Stimulated activated CD4-positive, alpha-beta T cell treated with anti-CD3 and anti-CD28 coated beads, Interleukin-4, amount 100 ng/mL, for 1 hour (primary cell): ENCODE measurements at places on chromosomes 12 and 14.
A peak's percentile ranks its signal among the peaks of the same experiment; 100 is the strongest.

GRCh38 chr14:90796329-90796728 lies 19.9 kb downstream of the TTC7B start:
- no peak for DNase-seq

- no peak for DNase-seq
Measured at GRCh38 chr12:93705237-93705636, 28.1 kb downstream of the CRADD start.

DNA sequence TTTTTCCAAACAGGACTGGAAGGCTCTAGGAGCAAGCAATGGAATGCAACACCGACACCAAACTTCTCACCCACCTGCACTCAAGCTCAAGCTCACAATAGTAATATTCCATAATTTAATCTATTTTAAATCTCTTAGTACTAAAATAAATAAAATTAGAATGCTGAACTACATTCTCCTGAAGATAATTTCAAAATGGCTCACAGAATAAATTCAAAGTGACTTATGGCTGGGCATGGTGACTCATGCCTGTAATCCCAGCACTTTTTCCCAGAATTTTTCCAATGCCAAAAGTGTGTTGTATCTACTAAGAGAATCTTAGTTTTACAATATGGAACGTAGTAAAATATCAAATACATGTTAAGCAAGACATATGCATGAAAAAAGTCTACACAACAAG lies 31.5 kb downstream of the DUSP16 start:
- no peak for DNase-seq

- DNase-seq = no peak
Measured at GRCh38 chr12:54415221-54415929, 3.7 kb downstream of the ITGA5 start.

- DNase-seq = no peak
Measured at GRCh38 chr14:30256627-30257026, 302.3 kb upstream of the G2E3 start.

GRCh38 chr14:67815573-67816225 lies 691 bp downstream of the ZFYVE26 start:
- no peak for DNase-seq

DNA sequence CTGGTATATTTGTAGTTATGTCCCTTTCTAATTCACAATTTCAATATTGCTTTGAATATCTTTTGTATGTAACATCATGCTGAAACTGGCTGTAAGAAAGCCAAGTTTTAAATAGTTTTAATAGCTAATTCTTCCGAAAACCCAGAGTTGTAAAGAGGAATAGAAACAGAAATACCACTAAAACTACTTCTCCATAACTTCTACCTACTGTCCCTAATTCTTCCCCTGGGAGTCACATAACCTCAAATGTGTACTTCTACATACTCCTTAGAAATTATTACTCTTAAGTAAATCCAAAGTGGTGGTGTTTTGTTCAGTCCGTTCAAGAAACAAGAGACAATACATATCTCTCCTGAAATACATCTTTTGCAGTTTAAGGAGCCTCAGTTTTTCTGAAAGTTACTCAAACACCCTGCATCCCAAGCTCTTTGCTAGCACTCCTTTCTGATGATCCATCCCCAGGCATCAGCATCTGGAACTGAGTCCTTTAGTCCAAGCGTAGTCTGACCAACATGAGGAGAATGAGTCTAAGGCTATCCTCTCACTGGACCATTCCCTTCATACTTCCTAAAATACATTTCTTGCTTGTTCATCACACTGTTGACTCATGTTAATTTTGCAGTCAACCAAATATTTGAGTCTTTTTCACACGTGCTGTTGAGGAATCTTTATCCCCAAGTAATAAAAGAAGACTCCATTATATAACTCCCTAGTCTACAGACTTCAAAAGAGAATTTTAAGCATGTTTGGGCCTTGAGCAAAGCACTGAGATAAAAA lies 214.3 kb upstream of the NUDT4 start:
- no peak for DNase-seq

DNA sequence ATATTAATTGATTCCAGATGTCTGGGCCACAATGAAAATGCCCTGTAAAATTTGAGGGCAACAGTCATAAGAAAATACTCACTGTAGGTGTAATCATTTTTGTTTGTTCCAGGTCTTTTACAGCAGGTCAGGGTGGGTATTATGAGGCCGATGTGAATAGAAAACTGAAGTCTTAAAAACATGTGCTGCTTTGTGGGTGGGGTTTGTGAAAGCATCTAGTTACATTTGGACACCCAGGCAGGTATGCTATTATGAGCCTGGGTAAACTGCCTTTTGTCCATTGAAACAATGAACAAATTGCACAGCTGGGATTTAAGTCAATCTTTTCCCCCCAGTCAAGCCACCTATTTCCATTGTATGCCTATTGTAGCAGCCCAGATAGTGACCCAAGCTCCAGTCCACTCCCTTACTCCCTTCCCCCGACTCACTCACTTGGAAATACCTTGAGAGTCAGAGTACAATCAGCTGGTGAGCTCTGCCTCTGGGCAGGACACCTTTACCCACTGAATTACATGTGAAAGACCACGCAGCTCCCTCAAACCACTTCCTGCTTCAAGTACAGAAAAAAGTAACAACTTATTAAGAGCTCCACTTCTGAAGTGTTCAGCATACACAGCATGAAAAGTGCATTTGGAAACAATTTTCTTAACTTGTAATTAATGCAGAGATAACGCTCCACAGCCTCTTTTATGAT lies 1.8 kb downstream of the IGF1 start:
- no peak for DNase-seq

DNA sequence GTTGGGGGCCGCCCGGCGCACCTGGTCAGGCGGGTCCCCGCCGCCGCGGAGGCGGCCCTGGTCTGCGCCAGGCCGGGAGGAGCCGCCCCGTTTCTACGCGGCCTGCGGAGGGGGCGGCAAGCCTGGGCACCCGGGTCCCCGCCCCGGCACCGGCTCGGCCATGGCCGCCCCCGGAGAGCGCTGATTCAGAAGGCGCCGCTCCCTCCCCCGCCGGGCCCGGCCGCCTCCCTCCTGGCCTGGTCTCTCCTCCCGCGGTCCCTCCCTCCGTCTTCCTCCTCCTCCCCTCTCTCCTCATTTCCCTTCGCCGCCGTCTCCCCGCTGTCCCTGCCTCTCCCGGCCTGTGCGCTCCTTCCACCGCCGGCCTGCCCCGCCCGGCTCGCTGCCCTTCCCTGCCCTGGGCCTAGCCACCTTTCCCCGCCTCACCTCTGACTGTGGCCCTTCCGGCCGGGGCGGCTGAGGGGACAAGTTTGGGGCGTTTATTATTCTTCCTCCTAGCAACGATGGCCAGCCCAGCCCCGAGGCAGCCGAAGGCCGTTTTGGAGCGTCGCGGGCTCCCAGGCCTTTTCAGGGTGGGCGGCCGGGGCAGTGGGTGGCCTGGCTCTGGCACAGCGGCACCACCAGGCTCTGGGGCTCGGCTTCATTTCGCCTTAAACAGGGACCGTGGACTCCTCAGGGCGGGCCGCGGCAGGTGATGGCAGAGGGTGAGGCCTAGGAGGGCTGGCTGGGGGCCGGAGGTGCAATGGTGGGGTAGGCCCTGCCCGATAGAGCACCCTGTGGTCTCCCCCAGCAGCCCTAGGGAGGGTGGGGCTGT lies 768 bp downstream of the CEP170B start:
- DNase-seq = peak; percentile 49

GRCh38 chr12:13801543-13801942 lies 179.9 kb downstream of the GRIN2B start:
- no peak for DNase-seq

DNA sequence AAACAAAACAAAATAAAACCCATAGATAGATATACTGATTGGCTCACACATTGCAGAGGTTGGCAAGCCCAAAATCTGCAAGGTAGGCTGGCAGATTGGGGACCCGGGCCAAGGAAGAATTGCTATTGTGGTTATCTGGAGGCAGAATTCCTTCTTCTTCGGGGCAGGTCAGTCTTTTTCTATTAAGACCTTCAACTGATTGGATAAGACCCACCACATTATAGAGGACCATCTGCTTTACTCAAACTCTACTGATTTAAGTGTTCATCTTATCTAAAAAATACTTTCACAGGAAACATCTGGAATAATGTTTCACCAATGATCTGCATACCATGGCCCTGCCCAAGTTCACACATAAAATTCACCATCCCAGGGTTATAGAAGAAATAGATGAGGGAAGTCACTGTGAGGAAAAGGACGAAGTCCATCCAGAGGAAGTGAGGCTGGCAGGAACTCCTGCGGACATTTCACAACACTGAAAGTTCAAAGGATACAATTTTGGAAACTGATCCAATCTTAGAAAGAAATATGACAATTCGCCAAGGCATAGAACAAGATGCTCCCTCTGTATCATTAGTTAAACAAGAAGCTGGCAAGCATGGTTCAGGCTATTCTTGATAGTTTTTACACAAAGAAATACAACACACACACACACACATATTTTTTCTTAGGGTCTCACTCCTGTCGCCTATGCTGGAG lies 127.6 kb upstream of the MED13L start:
- no peak for DNase-seq

- DNase-seq = no peak
Measured at GRCh38 chr12:90896821-90897220, 58.2 kb downstream of the CCER1 start.

- no peak for DNase-seq
Measured at GRCh38 chr12:64950711-64951298, 126.4 kb downstream of the TBC1D30 start.

DNA sequence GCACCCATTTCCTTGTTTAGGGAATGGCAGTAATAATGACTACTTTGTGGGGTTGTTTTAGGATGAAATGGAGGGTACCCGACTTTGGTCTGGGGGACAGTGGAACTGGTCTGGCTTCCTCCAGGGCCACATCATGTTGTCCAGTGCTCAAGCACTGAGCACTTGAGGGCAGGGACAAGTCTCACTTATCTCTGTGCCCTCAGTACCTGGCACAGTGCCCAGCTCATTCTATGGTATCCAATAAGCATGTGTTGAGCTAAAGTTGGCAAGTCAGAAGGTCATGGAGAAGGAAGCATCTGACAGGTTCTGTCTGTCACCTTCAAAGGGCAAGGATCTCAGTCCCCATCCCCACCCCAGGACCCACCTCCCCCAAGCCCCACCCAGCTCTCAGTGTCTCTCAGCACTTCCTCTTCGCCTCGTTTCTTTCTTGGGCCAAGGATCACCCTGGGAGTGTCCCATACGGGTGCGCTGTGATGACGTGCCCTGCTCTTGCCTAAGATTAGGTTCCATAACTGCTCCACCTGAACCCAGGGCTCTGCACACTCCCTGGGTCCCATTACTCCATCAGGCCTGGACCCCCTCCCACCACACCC lies 24.3 kb upstream of the TMEM106C start:
- DNase-seq = no peak

DNA sequence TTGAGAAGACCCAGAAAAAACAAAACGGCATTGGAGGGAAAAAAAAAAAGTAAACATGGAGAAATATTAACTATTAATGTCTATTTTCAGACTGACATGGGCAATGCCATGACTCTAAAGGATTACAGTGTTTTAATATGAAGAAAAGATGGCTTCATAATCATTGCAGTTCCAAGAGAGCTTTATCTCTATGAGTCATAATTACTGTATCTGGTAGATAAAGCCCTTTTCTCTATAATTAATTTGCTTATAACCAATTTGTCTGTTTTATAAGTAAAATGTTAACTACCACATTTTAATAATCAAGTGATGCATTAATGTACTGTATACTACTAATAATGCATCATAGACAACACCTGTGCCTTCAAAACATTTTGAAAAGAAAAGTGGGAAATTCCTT lies 59.7 kb downstream of the CLIP1 start:
- DNase-seq = no peak

- no peak for DNase-seq
Measured at GRCh38 chr12:79114896-79115295, 250.3 kb downstream of the SYT1 start.

DNA sequence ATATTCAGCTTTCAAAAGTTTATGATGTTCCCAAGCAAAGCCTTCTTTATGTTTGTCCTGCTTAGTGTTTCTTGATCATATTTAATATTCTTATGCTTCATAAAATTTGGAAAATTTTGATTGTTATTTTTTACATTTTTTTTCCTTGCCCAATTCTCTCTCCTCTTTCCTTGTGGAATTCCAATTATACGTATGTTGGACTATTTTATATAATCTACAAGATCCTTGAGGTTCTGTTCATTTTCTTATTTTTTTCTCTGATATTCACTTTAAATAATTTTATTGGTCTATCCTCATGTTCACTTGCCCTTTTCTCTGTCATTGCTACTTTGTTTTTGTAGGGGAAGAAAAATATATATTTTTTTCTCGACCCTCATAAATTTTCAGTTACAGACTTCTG lies 167.7 kb downstream of the DYRK2 start:
- no peak for DNase-seq

GRCh38 chr12:86521870-86522269 lies 265.7 kb upstream of the MGAT4C start:
- no peak for DNase-seq

DNA sequence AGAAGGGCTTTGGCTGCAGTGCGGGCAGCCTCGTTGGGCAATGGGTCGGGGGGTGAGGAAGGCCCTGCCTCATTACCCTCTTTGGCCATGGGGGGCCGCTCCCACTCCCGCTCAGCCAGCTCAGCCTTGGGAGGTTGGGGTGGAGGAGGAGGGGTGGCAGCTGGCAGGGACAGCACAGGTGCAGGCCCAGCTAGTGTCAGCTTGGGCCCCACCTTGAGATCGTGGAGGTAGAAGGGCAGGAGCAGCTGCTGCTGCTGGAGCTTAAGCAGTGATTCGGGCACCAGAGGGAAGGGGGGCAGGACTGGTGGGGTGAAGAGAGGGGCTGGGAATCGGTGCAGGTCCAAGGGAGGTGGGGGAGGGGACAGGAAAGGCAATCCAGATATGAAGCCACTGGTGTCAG lies 26.0 kb downstream of the ZFHX2 start:
- no peak for DNase-seq

DNA sequence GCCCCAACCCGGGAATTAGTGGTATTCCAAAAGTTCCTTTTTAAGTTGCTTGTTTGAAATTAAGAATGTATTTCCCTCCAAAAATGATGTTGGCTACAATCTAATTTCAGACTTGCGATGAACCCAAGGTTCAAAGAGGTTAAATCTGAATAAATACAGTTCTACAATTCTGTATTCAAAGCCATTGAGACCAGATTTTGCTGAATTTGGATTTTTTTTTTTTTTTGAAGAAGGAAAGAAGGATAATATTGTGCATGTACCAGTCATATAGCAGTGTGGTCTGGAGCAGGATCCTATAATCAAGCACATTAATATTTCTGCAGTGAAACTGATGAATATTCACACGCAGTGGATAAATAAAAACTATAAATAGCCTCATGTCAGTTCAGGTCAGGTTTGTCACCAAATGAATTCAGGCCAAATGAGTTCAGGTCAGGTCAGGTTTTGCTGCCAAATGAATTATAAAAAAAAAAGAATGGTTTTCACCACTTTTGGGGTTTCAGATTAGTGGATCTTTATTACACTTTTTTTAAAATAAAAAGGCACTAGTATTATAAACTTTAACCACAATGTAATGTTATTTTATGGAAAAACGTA lies 69.5 kb downstream of the CRADD start:
- no peak for DNase-seq
